Natural killer cell (primary cell): ENCODE measurements at places on chromosomes 4 and X.

- no peak for DNase-seq
Measured at GRCh38 chr4:152009983-152010709, 249.3 kb upstream of the GATB start.

DNA sequence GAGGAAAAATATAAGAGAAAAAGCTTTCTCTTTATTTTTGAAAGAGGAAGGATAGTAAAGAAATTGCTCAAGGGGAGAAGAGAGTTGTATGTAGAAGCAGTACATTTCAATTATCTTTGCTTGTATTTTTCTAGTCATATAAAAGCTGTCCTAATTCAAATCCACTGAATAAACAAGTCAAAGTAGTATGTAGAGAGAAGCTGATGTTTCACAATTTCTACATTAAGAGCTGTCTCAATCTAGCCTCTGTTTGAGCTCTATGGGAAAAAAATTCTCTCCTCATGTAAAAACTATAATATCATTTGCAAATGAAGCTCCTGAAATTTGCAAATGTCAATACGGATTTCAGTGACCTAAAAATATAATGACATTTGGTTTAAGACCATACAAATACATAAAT, 52.6 kb downstream of the CHM start:
- no peak for DNase-seq

- DNase-seq: peak; percentile 41
Measured at GRCh38 chrX:8879750-8880149, 78.6 kb upstream of the FAM9A start.

GRCh38 chr4:80153874-80154544, 43.3 kb upstream of the PRDM8 start:
- DNase-seq: no peak

- DNase-seq: no peak
Measured at GRCh38 chrX:140298960-140299825, 205.7 kb downstream of the SOX3 start.

GRCh38 chrX:113828470-113828869, 755.4 kb upstream of the HTR2C start:
- DNase-seq: no peak

DNA sequence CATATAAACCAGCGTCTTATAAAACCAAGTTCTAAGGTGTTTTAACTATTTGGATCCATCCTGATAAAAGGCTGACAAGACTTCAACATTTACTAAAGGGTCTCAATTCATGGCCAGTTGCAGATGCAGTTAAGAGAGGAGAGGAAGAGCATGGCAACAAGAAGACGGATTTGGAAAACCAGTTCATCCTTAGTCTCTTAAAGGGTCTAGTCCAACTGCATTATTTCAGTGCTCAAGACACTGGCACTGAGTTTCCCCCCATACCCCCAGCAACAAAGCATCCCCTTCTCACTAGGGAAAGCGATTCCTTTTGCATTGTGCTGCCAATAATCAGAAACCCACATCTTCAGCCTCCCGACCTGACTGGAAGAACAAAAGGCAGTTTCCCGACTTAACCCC, 90.3 kb upstream of the TFDP3 start:
- DNase-seq: no peak

DNA sequence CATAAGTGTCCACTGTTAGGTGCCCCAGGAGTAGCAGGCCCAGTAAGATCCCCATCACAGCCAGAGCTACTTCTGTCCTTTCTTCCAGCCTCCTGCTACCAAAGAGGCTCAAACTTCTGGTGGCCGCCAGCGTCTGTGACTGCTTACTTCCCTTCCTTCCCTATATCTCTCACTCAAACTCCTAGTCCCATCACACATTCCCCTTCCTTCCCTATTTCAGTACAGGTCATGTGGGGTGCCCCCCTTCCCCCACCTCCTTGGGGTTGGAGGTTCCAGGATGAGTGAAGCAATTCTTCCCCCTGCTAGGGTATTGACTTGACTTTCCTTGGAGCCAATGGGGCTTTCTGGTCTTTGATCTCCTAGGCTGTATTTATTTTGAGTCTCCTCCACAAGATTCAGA, at the start of gene VSIG4:
Gene VSIG4 (minus strand): TSS at position 137 of the 400 bp plus-strand sequence. CDS start 82 bp downstream, at position 55.
- no peak for DNase-seq

GRCh38 chrX:50671661-50672060, 142.3 kb downstream of the SHROOM4 start:
- DNase-seq: no peak

- DNase-seq: no peak
Measured at GRCh38 chr4:153564630-153565525, 98.7 kb downstream of the TMEM131L start.

GRCh38 chrX:101357166-101357795, 8.7 kb upstream of the TIMM8A start:
- peak; percentile 1 for DNase-seq

DNA sequence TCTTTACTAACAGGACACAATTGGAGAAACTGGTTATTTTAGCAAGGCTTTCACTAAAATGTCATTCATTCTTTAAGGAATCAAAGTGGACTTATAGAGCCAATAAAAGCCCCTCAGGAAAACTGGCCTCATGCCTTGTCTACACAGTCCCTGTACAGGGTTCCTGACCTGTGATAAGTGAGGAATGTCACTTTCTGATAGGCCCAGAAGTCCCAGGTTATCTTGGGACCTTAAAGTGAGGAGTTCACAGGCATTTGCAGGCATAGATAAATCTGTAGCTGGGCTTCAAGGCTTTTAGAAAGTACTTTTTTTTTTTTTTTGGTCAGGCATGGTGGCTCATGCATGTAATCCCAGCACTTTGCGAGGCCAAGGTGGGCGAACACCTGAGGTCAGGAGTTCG, 19.4 kb upstream of the STPG2 start:
- DNase-seq: no peak

GRCh38 chrX:19986531-19986930, 4.3 kb downstream of the BCLAF3 start:
- DNase-seq: no peak

DNA sequence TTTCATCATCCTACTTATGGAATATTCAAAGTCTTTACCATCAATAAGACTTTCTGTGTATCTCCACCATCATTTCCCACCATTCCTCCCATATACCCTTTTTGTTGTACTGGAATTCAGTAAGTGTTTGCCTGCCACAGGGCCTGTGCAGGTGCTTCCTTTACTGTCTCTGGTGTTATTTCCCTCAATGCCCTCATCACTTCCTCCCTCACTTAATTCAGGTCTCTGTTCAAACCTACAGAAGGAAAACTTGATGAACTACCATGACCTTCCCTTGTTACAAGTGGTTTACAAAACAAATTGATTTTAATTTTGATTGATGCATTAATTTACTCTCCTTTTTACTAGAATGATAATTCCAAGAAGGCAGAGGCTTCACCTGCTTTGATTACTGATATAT, 159.5 kb upstream of the FAT4 start:
- DNase-seq: no peak
